Tongue (tissue), 3 donors: ENCODE measurements at places on chromosomes 5 and 9.

DNA sequence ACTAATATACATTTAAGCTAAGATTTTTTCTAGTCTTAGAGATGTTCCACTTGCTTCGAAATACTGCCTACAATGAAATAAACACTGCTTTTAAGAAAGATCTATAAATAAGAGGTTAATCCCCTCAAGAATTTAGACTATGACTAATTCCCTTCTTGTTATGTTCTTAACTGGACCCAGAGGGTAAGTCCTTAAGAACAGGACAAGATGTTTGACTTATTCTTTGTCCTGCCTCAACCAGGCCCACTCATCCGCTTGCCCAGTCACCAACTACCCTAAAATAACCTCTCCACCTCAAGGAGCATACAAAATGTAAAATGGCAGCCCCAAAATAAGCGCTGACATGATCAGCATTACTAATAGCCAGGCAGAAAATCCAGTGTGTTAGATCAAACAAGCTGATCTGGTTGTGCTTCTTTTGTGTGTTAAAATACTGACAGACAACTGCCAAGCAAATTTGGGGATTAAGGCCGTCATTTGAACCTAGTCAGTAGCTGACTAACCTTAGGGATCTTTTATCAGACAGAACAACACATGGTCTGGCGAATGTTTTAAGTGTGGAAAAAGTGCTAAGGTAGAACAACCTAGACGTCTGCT, 93.7 kb upstream of the SMC5 start:
- no peak for DNase-seq

DNA sequence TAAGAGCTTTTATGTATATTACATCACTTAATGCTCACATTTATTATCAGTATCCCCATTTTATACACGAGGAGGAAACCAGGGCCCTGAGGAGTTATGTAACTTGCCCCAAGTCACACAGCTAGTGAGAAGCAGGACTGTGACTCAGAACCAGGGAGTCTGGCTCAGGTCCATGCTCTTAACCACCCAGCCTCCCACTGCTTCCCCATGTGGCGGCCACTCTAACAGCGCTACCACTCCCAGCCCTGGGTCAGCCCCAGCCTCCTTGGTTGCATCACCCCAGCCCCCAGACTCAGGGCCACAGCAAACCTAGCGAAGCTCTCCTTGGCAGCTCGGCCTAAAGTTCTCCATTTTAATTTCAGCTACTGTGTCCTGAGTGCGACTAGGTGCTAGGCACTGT, 159.1 kb downstream of the PAX5 start:
- no peak for DNase-seq

DNA sequence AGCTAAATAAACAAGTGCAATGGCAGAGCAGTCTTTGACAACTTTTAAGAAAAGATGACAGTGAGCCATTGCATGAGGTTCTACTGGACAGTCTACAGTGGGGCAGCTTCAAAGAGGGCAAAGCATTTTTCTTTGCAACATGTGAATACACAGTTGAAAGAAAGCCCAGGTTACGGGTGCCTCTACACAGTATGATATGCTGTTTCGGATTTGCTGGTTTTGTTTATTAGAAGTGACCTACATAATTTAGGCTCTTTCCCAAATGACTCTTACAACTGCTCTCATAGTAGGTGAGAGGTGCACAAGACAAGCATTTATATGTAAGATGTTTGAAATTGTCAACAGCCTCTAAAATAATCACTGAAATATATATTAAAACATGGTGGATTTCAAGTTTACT, 62.4 kb downstream of the MEF2C start:
- no peak for DNase-seq

DNA sequence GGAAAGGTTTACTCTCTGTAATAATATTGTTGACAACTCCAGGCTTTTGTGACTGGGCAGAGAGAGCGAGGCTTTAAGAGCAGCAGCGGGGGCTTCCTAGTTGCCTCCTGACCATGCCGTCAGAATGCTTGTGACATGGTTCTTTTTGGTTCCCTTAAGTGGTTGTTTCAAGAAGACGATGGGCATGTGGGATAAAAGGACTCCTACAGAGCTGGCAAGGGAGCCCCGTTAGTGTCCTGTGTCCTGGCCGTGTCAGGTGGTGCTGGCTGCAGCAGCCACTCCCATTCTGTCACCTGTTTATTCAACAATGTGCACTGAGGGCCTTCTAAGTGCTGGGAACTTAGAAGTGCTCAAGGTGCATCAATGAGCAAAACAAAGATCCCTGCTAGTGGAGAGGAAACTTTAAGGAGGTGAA, 19.7 kb downstream of the LCP2 start:
- DNase-seq: no peak

DNA sequence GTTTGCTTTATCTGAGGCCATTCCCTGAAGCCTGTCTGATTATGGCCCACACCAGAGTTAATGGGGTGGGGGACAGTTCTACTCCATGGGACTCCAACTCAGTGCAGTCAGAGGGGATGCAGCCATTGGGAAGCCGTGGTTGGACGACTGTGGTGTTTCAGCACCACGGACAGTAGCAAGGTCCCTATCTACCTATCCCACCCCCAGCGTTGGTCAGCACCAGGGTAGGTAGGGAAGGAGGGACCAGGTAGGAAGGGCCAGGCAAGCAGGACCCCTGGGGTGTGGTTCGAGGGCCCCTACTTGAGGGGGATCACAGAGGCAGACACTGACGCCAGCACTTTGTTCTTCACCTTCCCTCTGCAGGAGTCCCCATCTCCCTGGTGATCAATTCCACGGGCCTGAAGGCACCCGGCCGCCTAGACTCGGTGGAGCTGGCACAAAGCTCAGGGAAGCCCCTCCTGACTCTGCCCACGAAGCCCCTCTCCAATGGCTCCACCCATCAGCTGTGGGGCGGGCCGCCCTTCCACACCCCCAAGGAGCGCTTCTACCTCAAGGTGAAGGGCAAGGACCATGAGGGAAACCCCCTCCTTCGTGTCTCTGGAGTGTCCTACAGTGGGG, 33.2 kb downstream of the HMCN2 start:
- DNase-seq: peak; percentile 43

GRCh38 chr9:72753266-72753893, 199.5 kb downstream of the ALDH1A1 start:
- peak; percentile 25 for DNase-seq

- no peak for DNase-seq
Observed at GRCh38 chr9:82140471-82140870, 151.9 kb downstream of the SPATA31D1 start.

DNA sequence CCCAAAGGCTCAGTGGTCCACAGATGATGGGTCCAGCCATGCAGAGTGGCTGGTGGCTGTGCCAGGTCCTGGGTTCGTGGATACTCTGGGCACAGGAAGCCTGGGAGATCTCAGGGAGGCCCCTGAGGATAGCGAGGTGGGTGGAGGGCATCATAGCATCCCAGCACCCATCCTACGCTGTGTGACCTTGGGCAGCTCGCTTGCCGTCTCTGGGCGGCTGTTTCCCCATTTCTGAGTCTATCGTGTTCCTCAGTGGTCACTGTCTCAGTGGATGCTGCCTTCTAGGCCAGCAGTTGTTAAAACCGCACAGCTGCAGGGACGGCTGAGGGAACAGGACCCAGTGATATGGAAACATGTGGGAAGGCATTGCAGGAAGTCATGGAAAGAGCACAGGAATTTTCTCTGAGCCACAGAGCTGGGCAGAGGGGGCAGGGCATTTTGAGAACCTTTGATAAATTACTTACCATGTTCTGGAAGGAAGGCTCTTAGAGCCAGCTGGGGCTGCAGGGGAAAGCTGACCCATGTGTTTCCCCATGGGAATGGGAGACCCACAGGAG, 86.4 kb upstream of the COL5A1 start:
- peak; percentile 49 for DNase-seq

- no peak for DNase-seq
Observed at GRCh38 chr5:60738461-60738860, 38.5 kb upstream of the DEPDC1B start.

- DNase-seq: no peak
Observed at GRCh38 chr5:111233052-111233374, 8.8 kb downstream of the CAMK4 start.

DNA sequence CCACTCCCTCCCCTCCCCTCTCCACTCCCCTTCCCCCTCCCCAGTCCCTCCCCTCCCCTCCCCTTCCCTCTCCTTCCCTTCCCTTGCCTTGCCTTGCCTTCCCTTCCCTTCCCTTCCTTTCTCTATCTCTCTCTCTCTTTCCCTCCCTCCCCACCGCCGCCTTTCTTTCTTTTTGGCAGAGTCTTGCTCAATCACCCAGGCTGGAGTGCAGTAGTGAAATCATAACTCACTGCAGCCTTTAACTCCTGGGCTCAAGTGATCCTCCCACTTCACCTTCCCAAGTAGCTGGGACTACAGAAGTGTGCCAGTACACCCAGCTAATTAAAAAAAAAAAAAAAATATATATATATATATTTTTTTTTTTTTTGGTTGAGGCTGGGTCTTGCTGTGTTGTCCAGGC, 45.5 kb downstream of the IL31RA start:
- DNase-seq: no peak

- DNase-seq: peak; percentile 15
Observed at GRCh38 chr5:61409568-61409967, 77.5 kb downstream of the ZSWIM6 start.

DNA sequence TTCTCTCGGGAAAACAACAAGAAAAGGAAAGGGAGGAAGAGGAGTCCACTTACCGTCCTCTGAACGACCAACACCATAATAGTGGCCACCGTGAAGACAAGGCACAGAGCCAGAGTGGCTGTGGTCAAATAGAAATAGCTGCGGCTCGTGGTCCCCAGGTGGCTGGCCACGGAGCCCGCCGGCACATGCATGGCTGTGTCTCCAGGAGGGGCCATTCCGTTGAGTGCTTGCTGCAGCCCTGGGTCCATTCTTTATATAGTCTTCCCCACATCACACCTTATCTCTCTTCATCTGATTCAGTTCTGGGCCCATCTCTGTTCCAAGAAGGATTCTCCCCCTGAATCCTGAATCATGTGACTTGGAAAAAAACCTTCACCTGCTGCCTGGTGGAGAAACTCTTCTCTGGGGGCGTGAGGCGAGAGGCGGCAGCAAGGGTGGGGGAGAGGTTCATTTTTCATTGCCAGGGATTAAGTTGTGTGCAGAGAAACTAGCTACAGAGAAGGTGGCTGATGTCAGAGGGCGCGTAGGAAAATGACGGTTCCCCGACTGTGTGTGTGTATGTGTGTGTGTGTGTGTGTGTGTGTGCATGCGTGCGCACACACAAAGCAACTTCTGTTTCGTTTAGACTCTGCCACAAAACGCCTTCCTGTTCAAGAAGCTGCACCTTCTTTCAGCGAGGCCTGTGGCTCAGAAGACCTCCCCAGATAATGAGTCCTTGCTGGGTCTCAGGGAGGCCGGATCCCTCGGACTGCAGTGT, at the start of gene TNFSF8:
Gene TNFSF8 (minus strand): TSS at position 536 of the 757 bp plus-strand sequence. CDS start 288 bp downstream, at position 248.
- no peak for DNase-seq

DNA sequence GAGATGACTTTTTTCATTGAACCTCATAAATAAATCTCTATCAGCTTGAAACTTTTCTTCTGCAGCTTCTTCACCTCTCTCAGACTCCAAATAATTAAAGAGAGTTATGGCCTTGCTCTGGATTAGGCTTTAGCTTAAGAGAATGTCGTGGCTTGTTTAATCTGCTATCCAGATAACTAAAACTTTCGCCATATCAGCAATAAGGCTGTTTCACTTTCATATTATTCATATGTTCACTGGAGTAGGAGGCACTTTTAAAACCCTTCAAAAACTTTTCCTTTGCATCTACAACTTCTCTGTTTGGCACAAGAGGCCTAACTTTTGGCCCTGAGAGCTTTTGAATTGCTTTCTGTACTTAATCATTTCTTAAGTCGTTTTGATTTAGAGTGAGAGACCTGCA, 386.9 kb upstream of the FAM174A start:
- no peak for DNase-seq

DNA sequence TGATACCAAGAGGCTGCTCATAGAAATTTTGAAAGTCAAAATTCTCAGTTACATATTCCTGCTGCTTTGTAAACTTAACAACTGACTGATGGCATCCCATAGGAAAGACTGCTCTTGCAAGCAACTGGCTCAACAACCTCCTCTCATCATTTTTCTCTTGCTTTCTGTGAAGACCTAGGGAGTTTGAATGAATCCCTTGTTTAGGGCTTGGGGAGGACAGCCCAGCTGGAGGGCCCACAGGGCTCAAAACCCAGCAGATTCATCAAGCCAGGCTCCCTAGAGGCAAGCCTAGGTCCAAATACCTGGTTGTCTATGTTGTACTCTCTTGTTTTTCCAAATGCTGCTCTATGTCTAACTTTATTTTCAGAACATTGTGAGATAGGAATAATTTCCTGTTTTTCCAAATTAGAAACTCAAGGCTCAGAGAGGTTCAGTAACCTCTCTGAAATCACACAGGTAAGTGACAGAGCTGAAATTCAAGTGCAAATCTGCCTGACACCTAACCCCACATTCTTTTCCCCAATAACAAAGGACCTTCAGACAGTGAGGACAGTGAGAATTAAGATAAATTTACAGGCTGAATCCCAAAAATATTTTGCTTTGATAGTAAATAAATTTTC, 558.9 kb upstream of the KLF4 start:
- no peak for DNase-seq

GRCh38 chr5:111255169-111255568, 31.0 kb downstream of the CAMK4 start:
- DNase-seq: no peak

DNA sequence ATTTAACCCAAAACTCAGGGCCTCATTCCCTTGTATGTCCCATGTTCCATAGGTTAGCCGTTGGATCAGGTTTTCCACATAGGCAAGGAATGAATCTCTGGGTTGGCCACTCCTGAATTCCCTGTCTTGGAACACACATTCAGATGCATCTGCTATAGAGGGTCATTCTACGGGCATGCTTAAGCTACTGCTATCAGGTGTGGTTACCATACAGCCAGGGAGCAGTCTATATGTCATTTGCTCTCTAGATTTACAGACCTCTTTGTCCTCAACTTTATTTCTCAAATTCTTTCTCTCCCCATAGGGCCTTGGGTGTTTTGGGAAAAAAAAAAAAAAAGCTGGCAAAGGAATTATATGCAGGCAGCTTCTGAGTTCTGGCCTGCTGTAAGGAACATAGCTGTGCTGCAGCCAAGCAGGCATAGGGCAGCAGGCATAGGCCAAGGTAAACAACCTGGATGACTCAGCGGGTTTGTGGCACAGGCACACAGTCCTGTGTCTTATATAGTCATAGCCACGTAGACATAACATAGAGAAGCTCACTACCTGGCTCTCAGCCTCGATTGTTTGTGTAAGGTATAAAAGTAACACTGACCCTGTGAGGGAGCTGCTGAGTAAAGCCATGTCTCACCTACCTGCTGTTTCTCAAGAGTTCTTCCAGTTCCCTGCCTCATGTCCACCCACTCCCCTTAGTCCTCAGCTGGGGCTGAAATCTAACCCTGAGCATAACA, 141.5 kb downstream of the OSTF1 start:
- peak; percentile 16 for DNase-seq

GRCh38 chr5:76941000-76941399, 11.8 kb upstream of the CRHBP start:
- DNase-seq: no peak

DNA sequence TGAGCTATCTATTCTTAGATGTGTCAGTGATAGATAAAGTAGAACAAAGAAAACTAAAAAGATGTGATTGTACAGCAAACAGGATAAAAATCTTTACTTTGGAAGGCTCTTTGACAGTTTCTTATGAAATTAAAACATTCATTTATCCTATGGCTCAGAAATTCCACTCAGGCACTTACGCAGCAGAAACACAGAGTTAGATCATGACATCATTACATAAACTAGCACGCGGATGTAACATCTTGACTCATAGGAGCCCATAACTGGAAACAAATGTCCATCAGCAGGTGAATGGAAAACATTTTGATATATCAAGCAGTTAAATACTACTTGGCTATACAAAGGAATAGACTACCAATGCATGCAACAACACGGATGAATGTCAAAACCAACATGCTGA, 45.3 kb downstream of the ICE1 start:
- DNase-seq: no peak

GRCh38 chr9:93952784-93953495, 2.2 kb downstream of the BARX1 start:
- no peak for DNase-seq
